ENCODE measurements at places on chromosomes 16 and 17.

DNA sequence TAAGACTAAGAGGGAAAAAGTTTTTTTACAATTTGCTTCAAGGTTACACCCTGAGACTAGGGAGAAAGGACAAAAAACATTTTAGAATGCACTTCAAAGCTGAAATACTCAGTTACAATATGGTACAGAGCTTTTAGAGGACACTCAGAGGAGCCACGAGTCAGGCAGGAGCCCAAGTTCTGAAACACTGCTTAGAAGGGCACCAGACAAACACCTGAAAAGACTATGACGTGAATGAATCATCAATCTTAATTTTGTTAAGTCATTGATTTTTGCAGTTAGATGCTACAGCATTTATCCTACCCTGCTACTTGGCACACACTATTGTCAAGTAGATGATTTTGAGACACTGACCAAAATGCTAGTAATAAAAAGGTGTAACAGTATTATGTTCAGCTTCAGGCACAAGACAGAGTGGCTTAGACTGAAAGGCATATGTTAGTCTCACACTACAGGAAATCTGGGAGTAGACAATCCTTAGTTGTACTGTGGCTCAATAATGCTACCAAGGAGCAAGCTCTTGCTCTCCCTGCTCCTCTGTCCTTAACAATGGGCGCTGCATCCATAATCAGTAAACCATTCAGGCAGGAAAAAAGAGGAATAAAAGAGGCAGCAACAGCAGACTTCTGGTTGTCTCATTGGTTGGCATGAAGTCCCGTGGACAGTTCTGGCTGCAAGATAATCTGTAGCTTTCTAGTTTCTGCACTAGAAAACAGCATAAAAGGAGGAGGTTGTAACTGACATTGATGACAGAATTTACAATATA is 151.8 kb downstream of the ABCA8 start:
- DNase-seq, result no peak

DNA sequence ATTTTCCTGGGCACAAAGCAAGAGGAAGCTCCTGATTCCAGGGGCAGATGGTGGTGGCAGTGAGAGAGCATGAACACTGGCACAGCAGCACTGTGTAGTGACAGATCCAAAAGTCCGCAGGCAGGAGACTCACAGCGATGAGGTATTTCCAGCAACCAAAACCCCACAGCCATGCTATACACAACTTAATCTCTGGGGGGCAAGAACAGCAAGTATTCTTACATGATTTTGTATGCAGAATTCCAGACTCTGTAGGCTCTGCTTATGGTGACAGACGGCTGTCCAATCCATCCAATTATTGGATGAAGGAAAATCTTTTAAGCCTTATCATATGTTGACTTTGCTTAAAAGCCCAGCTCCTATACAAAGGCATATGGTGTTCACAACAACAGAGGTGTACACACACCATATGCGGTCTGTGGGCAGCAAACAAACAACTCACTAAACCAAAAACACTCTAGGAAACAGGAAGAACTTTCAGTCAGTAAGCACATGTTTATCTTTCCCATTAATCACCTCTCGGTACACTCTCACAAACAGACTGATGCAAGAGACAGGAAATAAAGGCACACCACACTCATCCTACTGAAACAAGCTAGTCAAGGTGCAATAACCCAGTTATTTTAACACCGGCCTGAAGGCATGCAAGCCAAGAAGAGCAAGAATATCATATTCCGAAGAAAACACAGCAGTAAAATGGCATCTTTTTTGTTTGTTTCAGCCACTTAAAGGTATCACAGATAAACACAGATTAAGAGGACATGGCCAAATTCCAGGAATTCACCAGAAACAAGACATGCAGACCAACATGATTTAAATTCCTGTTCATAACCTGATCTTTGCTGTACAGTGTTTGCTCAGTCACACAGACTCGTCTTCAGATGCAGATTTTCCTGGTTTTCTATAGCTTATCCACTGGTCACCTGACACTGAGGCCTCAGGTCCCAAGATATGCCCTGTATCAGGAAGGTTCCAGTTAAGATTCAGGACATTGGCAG is 47.8 kb downstream of the ERN1 start:
- no peak for DNase-seq

DNA sequence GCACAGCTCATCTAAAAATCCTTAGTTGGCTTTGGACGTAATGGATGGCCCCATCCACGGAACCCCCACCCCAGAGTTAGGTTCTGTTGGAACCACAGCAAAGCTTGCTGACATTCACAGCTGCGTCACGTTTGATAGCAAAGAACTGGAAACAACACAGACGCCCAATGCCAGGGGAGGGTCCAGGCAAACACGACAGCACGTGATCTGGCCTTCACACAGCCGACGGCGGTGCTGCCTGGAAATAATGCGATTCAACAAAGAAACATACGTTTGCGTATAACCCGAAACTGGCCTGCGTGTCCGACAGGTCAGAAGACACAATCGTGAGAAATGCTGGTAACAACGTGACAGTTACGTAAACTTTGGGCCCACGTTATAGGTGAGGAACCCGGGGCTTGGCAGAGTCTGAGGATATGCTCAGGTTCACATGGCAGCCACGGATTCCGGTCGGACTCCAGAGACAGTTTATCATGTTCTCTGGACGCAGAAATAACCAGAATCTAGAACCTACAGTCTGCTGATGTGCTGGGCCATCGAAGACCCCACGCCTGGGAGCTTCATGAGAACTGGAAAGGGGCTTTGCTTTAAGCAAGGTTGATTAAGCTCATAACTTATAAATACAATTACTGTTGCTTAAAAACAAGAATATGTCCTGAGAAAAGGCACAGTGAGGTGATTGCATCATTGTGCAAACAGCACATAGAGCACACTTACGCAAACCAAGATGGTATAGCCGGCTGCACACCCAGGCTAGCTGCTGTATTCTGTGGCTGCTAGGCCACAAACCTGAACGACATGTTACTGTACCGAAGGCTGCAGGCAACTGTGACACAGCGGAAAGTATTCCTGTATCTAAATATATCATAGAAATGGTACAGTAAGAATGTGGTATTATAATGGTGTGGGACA is 70.4 kb downstream of the RPH3AL start:
- no peak for DNase-seq

DNA sequence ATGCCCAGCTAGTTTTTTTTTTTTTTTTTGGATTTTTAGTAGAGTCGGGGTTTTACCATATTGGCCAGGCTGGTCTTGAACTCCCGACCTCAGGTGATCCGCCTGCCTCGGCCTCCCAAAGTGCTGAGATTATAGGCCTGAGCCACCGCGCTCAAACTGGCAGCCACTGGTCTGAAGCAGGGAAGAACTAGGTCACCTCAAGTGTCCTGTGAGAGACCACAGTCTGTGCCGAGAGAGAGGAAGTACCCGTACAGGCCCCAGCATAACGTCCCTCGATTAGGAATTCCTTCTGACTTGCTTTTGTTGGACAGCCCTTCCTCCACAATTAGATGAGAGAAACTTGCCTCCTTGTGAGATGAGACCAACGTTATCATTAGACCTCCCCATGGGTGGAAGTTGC is 13.7 kb upstream of the CD300E start:
- DNase-seq, result no peak

DNA sequence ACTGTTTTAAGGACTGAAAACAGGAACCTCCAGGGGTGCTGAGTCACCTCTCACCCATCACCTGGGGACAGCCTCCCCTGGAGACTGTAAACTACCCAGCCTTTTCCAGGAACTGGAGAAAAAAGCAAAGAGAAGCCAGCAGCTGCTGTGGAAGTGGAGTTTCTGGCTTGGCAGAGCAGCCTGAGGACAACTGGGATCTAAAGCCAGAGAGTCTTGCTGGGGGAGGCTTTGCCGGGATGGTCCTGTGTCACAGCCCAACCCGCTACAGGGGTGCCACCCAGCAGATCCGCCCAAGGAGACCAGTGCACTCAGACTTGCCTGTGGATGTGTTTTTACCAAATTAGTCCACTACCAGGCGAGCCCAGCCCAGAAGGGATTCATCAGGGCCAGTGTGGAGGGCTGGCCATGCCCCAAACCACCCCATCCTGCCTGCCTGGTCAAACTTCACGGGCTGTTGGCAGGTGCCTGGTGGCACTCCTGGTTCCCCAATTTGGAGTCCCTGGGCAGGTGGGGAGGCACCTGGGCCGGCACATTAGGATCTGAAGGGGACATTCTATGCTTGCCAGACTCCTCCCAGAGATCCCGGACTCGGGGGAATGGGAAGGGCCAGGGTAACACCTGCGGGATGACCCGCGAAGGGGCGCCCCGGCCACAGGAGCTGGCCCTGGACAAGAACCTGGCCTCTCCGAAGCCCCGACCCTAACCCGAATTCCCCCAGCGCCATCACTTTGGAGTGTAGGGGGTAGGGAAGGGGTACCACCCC is 771 bp downstream of the MSRB1 start:
- DNase-seq, result no peak

- no peak for DNase-seq
Measured at GRCh38 chr16:66390346-66391108, 24.0 kb downstream of the CDH5 start.
